Activated CD4-positive, alpha-beta T cell treated with anti-CD3 and anti-CD28 coated beads for 48 hours (primary cell): ENCODE measurements at places on chromosomes 4 and X.

DNA sequence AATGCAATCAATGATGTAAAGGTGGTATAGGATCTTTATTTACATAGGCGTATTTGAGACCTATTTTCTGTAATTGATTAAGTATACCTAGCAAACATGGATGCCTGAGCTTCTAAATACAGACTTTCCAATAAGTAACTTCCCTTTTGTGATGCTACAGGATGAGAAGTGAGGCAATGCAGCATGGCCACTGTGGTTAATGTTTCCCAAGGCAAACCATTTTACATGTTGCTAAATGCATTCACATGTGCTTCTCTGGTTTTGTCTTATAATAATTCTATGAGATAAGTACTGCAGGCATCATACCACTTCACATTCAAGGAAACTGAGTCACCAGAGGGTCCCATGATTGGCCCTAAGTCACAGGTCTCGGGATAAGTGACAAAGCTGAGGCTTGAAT, 35.7 kb upstream of the NKX3-2 start:
- no peak for DNase-seq

- DNase-seq, result no peak
Observed at GRCh38 chr4:8517946-8518345, 62.2 kb upstream of the GPR78 start.

DNA sequence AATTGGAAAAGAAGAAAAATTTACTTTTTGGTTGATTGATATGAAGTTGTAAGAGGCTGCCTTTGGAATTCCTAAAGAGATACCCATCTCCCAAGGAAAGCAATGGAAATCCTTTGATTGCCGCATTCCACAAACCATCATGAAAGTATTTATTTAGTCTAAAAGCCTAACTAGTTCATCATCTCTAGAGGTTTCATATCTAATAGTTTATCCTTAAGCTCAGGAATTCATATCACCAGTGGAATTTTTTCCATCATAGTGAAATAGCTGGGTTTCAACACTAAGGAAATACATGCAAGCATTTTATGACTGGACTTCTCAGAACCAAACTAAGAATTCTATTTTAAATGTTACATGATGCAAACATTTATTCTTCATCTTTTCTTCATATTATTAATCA, 144.9 kb downstream of the FBXO8 start:
- no peak for DNase-seq

GRCh38 chrX:122269243-122269781, 914.8 kb upstream of the GRIA3 start:
- no peak for DNase-seq

GRCh38 chr4:133320576-133321170, 171.6 kb downstream of the PCDH10 start:
- DNase-seq, result no peak

DNA sequence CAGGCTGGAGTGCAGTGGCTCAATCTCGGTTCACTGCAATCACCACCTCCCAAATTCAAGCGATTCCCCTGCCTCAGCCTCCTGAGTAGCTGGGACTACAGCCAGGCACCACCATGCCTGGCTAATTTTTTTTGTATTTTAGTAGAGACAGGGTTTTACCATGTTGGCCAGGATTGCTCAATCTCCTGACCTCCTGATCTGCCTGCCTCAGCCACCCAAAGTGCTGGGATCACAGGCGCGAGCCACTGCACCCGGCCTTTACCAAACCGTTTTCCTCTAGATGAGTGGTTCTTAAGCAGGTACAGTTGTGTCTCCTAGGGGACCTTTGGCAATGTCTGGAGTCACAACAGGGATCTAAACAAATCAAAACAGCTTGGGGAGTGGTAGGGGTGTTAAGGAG, 11.6 kb downstream of the AMELX start:
- no peak for DNase-seq

GRCh38 chr4:143083756-143084472, 100.8 kb upstream of the USP38 start:
- DNase-seq, result no peak

DNA sequence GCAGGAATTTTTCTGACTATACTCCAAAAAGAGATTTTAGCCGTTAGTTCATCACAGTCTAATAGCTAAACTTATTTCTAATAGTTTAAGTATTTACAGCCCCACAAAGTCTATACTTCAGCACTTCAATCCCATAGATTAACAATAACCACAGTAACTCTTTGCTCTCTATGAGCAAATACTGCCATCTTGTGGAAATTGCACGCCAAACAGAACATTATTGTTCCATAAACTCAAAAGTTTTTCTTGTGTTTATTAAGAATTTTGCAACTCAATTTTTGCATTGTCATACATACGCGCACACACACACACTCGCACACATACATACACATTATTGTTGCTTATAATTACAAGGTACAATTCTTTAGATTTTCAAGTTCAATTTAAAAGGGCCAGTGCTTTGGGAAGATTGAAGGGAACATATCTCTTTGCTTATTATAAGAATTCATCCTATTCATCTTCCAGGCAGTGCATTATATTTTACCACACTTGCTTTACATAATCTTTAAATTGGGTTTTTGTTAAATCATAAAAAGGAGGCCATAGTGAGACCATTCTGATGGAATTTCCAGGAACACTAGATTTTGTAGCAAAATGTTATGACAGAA, 63.8 kb upstream of the ATOH1 start:
- DNase-seq, result peak; percentile 5

DNA sequence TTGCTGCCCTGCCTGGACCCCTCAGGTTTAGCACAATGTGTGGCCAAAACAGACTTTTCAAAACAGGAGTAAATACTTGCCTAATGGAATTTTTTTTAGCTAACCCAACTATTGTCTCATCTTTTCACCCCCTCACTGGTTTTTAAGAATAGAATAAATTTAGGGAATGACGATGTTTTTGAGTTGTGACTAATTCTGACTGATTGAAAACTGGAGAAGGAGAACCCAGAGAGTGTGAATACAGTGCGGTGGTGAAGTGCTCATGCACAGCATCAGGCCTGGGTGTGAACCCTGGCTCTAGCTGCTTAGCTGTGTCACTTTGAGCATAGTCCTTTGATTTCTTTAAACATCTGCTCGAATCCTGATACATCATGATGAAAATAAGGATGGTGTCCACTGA, 10.5 kb downstream of the ANTXR2 start:
- DNase-seq, result peak; percentile 25
